Natural killer cell treated with Interleukin-12 subunit alpha and Interleukin-12 subunit beta and Interleukin-15 and Interleukin-18, amount 100 ng/mL, for 72 hours (primary cell): ENCODE measurements at places on chromosomes 1 and 21. TPM values are rescaled to one million over a fixed set of nuclear protein-coding genes. Genes with fewer than 3 reads are reported as not detected.

The CASZ1 gene
- total RNA-seq = 17.8 TPM

The KCNJ9 gene
- not detected for total RNA-seq

The HRNR gene
- total RNA-seq = not detected

The NCF2 gene
- 20.5 TPM for total RNA-seq

The ABCA4 gene
- not detected for total RNA-seq

The LAMC2 gene
- not detected for total RNA-seq

The FAM151A gene
- not detected for total RNA-seq

The AJAP1 gene
- total RNA-seq = not detected

The RAB7B gene
- total RNA-seq = not detected

The PLEKHA6 gene
- total RNA-seq = 0.17 TPM

The OR2AK2 gene
- total RNA-seq = not detected

The CPLANE2 gene
- 3.8 TPM for total RNA-seq

The ARHGAP29 gene
- total RNA-seq = not detected
